ENCODE measurements at places on chromosomes 4 and X.

DNA sequence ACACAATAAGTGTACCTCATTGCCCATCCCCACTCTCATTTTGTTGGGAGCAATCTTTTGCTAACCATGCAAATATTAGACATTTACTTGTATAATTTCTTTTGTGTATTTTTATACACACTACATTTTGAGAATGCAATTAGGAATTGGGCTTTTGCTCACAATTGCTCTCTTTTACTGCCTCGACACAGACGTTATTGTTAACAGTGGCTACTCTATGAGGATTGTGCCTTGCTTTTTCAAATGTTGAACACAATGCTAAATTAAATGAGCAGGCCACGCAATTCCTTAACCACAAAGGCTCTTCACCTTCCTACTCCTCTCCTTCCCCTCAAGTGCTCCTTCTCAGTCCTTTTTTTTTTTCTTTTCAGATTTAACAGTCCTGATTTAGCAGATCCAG lies 42.8 kb upstream of the HPF1 start:
- DNase-seq: no peak

- DNase-seq: no peak
Observed at GRCh38 chrX:310621-311155, 7.9 kb downstream of the GTPBP6 start.

DNA sequence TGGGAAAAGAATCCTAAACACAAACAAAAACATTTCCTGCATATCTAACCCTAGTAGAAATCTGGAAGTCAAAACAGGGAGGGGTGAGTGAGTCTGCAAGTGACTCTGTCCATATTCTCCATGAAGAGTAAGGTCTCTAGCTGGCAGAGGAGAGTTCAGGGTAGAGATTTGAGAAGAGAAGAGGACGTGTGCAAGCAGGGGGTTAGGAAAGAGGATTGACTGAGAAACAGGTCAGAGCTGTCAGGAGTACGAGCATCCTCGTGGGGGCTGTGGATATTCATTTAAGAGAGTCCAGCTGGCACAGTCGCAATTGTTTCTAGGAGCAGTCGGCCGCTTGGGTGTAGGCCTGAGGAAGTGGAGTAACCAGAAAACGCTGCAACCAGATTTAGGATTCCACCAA lies 27.9 kb downstream of the PROM1 start:
- no peak for DNase-seq

DNA sequence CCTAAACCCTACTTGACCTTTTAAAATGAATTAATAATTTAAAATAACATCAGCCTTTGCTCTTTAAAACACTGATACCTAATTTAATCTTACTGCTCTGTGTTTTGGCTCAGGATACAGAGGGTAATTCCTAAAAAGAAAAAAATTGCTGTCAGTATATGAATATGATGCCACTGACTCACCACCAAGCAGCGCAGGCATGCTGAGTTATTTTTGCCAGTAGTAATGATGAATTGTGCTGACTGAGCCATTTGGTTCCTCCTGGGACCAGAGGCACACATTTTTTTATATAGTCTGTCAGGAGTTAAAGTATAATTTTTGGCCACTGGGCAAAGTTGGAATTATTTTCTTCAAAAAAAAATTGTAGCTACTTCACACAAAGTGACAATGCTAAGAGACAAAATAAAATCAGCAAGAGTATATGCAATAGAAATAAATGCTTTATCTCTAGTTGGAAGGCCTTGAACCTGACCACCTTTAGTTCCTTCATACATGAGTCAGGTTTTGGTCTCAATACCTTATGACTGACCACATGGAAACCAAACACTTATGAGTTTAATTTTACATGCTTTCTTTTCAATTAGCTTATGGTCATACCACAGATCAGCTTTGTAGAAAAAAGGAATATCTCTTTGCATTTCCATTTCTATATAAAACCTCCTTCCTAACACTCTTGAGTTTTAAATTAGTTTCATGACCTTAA lies 115.1 kb downstream of the PPP3CA start:
- DNase-seq: no peak

GRCh38 chr4:93605163-93605562 lies 223.4 kb upstream of the ATOH1 start:
- DNase-seq: no peak

DNA sequence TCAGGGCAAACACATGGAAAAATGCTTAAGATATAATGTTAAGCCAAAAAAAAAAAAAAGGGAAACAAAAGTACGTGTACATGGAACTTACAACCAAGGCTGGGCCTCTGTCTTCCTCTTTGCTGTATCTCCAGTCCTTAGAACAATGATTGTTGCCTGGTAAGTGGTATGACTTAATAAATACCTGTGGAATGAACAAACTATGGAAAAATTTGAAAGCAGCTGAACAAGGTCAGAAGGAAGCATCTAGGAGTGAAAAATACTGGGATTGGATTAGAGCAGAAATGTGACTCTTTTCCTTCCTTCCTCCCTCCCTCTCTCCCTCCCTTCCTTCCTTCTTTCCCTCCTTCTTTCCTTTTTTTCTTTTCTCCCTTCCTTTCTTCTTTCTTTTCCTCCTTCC lies 54.2 kb upstream of the SMIM10 start:
- no peak for DNase-seq

GRCh38 chr4:38050560-38051350 lies 90.6 kb downstream of the PTTG2 start:
- no peak for DNase-seq

DNA sequence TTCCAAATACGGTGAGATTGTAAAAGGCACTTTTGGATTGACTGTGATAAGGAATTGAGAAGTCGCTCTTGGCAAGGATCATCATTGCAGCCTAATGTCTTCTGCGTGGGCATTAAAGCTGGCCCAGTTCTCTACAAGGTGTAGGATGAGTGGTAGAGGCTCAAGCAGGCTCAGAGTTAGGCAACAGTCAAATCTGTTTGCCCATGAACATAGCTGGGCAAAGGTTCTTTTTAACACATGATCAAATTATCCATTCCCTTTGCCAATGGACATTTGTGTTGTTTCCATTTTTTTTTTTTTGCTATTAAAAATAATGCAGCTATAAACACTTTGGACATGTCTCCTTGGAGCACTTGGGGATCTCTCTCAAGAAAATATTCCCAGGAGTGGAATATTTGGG lies 229.1 kb upstream of the FAT1 start:
- DNase-seq: no peak

DNA sequence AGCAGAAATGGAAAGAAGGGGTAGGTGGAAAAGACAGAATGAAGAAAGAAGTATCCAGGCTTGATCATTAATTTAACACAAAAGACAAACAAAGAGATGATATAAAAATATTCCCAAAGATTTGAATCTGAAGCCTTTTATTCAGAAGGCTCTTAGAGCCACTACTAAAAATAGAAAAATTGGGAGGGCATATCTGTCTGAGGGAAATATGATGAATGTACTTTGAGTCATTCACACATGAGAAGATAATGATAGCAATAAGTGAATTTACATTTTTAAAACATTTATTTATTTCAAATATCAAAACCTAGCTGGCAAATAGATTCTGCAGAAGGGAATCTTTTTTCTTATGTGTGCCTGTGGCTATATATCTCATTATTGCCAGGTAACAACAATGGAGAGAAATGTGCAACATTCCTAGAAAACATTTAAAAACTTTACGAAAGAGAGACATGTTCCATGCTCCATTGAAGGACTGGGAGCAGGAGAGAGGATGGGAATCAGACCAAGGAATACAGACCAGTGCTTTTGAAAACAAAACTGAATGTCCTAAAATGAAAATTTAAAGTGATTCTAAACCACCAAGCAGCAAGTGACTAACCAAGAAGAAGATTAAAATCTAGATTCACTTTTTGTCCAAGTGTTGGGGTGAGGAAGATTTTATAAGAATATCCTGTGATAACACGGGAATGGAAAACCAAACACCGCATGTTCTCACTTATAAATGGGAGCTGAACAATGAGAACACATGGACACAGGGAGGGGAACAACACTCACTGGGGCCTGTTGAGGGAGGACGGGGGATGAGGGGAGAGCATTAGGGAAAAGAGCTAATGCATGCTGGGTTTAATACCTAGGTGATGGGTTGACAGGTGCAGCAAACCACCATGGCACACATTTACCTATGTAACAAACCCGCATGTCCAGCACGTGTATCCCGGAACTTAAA lies 41.2 kb downstream of the ANXA5 start:
- DNase-seq: no peak

DNA sequence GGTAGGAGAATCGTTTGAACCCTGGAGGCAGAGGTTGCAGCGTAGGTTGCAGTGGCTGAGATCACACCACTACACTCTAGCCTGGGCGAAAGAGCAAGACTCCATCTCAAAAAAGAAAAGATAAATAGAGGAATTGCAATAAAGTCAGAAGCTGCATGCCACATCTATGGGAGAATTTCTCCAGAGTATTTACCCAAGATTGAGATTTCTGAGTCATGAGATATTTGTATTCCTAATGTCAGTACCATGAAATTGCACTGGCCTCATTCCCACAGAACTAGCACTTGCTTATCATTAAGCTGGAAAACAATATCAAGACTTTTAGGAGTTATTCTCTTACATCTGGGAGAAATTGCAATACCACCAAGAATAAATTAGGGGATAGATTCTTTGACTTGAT lies 37.4 kb downstream of the ASIC5 start:
- DNase-seq: no peak

DNA sequence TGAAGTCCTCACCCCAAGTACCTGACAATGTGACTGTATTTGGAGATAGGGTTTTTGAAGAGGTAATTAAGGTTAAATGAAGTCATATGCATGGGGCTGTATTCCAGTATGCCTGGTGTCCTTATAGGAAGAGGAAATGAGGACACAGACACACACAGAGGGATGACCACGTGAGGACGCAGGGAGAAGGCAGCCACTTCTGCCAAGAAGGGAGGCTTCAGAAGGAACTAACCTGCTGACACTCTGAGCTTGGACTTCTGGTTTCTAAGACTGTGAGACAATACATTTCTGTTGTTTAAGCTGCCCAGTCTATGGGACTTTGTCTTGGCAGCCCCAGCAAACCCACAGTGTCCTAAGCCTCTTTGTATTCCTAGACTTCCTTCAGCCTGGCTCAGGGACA lies 3.0 kb upstream of the SLC2A9 start:
- DNase-seq: no peak

GRCh38 chrX:10415306-10416001 lies 204.9 kb downstream of the MID1 start:
- no peak for DNase-seq

DNA sequence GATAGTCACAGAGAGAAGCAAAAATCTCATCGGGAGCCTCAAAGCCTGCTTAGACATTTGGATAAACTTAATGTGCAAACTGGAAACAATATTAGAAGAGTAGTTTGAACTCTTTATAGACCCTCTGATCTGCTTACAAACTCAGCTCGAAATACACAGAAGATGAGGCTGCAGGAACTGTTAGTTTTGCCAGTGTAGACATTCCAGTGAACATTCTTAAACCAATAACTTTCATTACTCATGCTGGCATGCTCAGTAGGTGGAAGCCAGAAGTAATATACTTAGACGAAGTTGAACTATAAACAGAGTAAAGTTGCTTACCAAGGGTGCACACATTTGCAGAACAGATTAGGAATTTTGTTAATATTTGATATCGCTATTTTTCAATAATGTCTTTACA lies 303.5 kb downstream of the ANKRD50 start:
- no peak for DNase-seq

GRCh38 chr4:27018076-27018475 lies 157.4 kb downstream of the STIM2 start:
- DNase-seq: no peak

DNA sequence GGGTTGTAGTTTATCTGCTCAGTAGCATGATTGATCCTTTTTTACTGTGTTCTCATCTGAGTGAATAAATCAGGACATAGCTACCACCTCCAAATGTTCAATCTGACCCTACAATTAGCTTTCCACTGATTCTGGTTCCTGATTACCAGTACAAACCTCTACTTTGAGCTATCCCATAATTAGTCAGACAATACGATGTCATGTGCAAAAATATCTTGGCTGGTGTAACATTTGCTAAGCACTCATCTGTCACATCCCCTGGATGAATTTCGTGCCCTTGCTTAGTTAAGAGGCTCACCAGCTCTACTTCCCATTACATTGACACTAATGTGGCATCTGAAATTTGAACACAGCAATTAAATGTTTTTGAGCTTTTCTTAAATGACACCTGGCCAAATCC lies 1101.0 kb upstream of the PCDH7 start:
- no peak for DNase-seq

GRCh38 chrX:78527818-78528217 lies 131.3 kb downstream of the RTL3 start:
- DNase-seq: no peak

GRCh38 chr4:127985989-127986388 lies 20.8 kb downstream of the ABHD18 start:
- no peak for DNase-seq

- no peak for DNase-seq
Observed at GRCh38 chr4:137310593-137311490, 221.5 kb downstream of the PCDH18 start.

GRCh38 chr4:99362768-99363167 lies 10.2 kb upstream of the ADH1C start:
- DNase-seq: no peak
